Tibial nerve (tissue), 4 donors: ENCODE measurements at places on chromosomes 13 and 19. TPM values are rescaled to one million over a fixed set of nuclear protein-coding genes. Genes with fewer than 3 reads are reported as not detected.

DNA sequence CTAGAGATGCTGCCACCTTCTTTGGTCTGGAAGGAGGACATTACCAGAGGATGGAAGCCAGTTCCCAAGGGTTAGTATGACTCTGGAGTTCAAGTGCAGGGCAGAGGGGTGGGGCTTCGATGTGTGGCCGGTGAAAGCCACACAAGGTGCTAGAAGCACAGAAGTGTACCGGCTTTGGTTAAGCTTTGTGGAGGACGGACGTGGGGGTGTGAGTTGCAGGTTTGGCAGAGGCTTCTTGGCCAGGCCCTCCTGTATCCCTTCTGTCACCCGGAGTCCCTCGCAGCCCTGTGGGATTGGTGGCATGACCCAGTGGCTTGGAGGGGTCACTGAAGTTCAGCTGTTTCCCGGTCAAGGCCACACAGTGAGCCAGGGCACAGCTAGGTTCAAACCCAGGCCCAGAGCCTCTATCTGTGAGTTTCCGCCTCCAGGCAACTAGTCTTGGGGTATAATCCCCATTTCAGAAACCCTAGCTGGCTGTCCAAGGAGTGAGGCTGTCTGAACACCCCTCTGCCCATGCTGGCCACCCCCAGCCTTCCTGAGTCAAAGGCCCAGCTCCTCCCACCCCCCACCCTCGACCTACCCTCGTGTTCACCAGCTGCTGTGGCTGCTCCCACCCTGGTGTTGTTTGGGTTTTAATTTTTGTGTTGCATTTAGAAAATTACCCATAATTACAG is 4.6 kb upstream of the SSBP4 start:
- DNase-seq, result no peak

DNA sequence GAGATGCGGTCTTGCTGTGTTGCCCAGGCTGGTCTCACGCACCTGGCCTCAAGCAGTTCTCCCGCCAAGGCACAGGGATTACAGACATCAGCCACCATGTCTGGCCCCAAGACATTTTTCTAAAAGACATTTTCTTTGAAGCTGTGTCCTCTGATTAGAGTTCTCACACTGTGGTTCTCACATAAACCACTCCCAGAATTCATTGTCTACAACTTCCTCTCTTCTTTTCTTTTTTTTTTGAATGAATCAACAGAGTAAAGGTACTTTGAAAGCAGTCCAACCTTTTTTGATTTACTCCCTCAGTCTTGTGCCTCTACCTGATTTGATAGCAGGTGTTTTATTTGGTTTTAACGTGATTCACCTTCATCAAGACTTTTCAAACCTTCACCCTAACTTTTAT is 14.3 kb upstream of the SHD start:
- DNase-seq, result no peak

GRCh38 chr13:100389617-100390016 is 199.0 kb downstream of the GGACT start:
- no peak for DNase-seq

ZNF442 gene
- 4.2 TPM for total RNA-seq

- no peak for DNase-seq
Measured at GRCh38 chr13:113050734-113051431, 54.7 kb upstream of the F7 start.

- DNase-seq, result no peak
Measured at GRCh38 chr13:77143431-77143830, 116.5 kb upstream of the FBXL3 start.
